Activated effector memory CD4-positive, alpha-beta T cell treated with Interleukin-2 at 50 U/mL for 16 hours (primary cell): ENCODE measurements at places on chromosomes 1 and 21.

DNA sequence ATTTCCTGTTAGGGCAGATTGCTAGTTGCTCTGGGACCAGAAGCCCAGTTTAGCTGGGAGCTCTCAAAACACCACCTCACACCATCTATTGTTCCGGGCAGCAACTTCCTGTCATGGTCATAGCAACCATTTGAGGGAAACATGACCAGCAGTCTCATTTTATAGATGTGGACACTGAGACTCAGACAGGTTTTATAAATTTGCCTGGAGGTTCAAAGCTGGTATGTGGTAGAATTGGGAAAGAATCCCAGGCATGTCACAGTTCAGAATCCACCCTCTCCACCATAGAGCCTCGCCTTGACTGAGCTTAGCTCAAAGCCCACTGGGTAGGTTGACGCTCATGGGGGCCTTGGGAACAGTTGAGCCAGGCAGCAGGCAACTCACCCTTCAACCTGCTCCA is 14.0 kb upstream of the TRIM67 start:
- DNase-seq: no peak

DNA sequence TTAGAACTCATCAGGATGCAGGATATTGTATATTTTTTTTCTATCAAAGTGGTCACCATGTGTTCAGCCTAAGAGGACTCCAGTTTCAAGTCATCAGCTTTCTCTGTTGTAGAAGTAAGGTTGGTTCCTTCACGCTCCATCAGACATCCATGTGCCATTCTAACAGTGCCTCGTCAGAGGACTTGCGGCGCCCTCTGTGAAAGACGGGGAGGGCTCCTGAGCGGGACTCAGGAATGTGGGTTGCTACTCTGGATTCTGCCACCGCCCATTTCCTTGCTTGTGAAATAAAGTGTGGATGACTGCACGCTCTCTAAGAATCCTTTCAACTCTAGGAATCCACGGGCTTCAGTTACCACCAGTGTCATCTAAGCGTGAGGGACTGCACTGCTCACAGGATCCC is 593.5 kb downstream of the KIF26B start:
- no peak for DNase-seq

- DNase-seq: no peak
Observed at GRCh38 chr1:94119796-94120569, 965 bp downstream of the ABCA4 start.

DNA sequence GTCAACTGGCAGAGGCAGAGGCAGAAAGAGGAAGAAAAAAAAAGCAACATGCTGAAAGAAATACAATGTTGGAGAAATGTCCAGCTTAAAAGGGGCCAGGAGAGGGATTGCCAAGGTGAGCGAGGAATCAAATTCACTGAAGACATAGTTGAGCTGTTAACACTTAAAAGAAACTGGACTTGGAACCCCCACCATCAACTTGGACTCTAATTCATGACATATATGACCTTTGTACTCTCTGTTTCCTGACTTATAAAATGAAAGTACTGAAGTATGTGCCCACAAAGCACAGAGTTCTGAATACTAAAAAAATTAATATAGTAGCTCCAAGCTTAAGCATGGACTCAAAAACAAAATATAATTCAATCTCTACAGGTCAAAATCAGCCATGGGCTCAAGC is 16.1 kb downstream of the PRR9 start:
- no peak for DNase-seq

DNA sequence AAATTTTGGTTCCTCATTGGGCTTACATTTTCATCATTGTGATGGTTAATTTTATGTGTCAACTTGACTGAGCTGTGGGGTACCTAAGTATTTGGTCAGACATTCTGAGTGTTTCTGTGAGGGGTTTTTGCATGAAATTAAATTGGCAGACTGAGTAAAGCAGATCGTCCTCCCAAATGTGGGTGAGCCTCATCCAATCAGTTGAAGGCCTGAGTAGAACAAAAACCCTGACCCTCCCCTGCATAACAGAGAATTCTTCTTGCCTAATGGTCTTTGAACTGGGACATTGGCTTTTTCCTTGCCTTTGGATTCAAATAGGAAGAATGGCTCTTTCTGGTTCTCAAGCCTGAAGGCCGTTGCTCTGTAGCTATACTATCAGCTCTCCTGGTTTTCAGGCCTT is 59.1 kb upstream of the JUN start:
- DNase-seq: no peak

GRCh38 chr1:1141911-1142250 is 26.0 kb upstream of the C1orf159 start:
- DNase-seq: no peak

- no peak for DNase-seq
Observed at GRCh38 chr1:33060579-33061083, 20.3 kb upstream of the AZIN2 start.
